ENCODE measurements at places on chromosomes 7 and 10.

DNA sequence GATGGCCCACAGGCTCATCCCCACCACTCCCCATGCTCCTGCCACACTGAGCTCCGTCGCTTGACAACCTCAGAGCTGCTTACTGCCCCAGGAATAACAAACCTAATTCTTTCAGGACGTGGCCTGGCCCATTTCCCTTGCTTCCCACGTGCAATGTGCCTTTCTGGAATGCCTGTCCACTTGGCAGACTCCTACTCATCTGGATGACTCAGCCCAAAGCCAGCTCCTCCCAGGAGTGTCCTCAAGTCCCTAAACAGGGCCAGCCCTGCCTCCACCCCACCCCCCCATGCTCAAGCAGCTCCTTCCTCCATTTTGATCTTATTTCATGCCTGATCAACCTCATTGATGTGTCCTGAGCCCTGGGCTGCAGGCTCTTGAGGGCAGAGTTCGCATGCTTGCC lies 164.9 kb upstream of the RNF32 start:
- no peak for DNase-seq

DNA sequence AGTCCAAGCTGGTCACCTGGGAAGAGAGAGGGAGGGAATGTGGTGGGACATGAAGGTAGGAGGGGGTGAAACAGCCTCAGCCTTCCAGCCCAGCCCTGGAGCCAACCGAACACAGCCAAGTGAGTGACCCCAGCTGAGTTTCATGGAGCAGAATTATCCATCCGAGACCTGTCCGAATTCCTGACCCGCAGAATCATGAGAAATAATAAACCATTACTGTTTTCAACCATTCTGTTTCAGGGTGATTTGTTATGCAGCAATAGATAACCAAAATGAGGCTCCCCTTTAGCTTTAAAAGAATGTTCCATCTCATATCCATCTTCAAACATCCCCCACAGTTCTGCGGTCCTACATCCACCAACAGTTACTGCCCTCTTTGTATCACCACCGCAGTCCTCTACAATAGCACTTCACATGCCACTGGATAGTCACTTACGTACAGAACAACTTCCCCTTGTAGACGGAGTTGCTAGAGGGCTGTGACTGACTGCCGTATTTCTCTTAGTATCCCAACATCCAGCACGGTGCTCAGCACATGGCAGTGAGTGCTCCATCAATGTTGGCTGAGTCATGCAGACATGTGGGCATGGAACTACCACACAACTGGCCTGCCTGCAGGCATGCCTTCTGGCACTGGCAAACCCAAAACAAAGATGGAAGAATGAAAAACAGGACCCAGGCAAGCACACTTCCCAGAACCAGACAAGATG lies 18.5 kb downstream of the KIAA1549 start:
- DNase-seq = no peak

DNA sequence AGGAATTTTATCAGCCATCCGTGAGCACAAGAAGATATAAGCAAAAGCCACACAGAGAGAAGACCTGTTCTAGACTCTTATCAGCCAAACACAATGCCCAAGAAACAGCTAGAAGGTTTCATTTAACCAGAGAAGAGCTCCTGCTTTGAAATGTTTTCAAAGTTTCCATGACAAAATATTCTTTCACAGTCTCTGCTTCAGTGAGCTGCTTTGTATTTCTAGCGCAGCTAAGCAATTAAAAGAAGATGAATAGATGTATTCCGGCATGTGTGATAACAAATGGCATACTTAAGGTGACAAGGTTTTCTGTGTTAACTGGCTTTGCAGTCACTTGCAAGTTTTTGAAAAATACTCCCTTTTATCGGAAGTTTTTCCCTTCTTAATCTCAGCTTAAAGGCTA lies 78.9 kb upstream of the NXPH1 start:
- no peak for DNase-seq

DNA sequence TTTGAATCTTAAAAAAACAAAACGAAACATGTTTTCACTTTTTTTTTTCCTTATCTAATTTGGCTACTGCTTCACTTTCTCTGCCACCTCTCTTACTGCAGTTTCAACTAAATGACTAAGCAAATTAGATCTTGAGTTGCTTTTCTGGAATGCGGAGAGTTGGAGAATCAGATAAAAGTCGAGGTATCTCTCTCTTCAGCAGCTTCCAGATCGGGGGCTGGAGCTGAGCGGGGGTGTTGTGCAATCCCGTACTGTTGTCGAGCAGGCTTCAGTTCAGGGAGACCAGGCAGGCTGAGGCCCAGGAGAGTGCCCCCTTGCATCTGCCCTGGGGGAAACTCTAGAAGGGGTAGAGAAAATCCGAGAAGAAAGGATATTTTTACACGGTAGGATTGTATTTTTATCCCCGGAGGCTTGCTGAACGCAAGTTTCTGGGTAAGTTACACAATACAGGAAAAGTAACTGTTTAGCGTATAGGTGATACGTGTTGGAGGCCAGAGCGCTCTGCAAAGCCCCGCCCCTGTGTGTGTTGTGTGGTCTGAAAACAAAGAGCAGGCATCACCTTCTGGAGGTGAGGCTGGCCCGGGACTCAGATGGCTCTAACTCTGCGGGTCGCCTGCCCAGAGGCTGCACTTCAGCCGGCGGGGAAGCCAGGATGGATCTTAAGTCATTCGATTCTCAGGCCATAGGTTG lies 116.6 kb downstream of the KLF6 start:
- DNase-seq = no peak

- DNase-seq = no peak
Measured at GRCh38 chr7:39703144-39703543, 79.8 kb downstream of the RALA start.

- no peak for DNase-seq
Measured at GRCh38 chr10:128614802-128615553, 488.8 kb upstream of the MKI67 start.

DNA sequence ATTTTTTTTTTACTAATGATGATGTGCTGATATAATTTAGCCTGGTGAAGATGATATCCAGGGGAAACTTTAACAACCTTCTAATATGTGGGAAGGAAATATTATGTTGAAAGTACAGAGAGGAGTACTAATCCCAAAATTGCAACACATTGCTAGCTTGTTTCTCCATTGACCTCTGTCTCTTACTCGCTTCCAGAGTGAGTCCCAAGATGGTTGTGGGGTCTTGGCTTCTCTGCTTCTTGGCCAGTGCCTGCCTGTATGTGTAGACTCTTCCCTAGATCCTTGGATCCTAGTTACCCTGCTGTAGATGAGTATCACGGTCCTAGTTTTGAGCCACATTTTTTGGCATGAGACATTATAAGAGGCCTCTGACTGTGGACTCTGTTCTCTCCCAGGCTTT lies 17.5 kb downstream of the BMPER start:
- DNase-seq = no peak

GRCh38 chr7:130893441-130893894 lies 159.5 kb upstream of the KLF14 start:
- no peak for DNase-seq

GRCh38 chr10:66167816-66168215 lies 758.0 kb upstream of the LRRTM3 start:
- no peak for DNase-seq

- no peak for DNase-seq
Measured at GRCh38 chr7:94367949-94368348, 26.7 kb upstream of the COL1A2 start.

- DNase-seq = no peak
Measured at GRCh38 chr7:42833411-42833810, 78.5 kb downstream of the C7orf25 start.

- peak; percentile 15 for DNase-seq
Measured at GRCh38 chr7:154746571-154747360, 256.2 kb downstream of the PAXIP1 start.

GRCh38 chr7:108227366-108227765 lies 97.2 kb upstream of the LAMB4 start:
- DNase-seq = no peak

GRCh38 chr7:94980418-94981142 lies 73.2 kb downstream of the PPP1R9A start:
- no peak for DNase-seq

DNA sequence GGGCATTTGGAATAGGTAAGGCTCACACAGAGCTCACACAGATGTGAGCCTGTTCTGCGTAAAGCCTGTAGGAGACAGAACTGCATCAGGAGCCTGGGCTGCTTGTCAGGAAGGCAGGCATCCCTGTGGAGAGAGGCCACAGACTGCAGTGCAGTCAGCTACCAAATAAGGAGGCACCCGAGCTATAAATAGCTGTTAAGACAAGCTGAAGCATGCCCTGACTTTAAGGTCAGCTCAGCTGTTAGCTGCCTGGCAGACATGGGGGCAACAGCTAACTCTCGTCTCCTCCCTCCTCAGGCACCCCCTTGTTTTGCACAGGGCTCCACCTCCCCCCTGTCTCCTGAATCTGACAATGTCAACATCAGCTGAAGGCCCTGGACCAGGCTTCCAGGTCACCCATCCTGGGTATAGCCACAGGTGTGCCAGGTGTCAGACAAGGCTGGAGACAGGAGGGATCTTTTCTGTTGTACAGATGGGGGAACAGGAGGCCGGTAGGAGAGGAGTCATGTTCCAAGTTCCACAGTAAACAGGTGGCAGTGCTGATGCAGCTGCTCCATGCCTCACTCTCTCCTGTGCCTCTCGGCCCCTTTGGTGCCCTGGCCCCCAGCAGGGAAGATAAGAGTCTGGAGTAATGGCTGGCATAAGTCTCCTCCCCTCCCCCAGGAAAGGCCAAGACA lies 27.6 kb upstream of the MKRN1 start:
- DNase-seq = peak; percentile 49

DNA sequence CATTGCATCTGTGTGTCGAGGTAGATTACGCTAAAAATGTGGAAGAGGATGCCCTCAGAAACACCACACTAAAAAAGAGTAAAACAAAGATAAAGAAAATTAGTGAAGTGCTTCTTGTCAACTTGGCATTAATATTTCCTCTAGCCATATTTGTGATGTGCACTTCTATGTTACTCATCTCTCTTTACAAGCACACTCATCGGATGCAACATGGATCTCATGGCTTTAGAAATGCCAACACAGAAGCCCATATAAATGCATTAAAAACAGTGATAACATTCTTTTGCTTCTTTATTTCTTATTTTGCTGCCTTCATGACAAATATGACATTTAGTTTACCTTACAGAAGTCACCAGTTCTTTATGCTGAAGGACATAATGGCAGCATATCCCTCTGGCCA lies 79.0 kb upstream of the SCIN start:
- DNase-seq = no peak

- no peak for DNase-seq
Measured at GRCh38 chr7:155215576-155216325, 81.9 kb upstream of the INSIG1 start.

DNA sequence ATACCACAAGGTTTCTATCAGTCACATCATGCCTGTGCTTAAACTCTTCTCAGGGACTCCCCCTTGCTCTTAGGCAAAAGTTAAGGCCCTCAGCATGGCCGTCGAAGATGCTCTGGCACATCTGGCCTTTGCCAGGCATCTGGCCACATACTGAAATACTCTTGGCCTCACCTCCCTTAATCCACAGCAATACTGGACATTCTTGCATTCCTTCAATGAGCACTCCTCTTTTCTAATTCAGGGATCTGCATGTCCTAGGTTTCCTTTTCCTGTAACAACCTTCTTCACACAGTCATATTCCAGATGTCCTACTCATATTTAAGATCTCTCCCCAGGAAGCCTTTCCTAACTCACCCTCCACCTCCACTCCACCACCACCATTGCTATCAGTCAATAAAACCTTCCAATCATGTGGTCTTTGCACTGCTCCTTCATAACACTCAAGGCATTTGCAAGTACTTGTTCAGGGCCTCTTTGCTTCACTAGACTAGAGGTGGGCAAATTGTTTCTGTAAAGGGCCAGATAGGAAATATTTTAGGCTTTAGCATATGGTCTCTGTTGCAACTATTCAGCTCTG lies 216.6 kb downstream of the KCNMA1 start:
- DNase-seq = no peak

DNA sequence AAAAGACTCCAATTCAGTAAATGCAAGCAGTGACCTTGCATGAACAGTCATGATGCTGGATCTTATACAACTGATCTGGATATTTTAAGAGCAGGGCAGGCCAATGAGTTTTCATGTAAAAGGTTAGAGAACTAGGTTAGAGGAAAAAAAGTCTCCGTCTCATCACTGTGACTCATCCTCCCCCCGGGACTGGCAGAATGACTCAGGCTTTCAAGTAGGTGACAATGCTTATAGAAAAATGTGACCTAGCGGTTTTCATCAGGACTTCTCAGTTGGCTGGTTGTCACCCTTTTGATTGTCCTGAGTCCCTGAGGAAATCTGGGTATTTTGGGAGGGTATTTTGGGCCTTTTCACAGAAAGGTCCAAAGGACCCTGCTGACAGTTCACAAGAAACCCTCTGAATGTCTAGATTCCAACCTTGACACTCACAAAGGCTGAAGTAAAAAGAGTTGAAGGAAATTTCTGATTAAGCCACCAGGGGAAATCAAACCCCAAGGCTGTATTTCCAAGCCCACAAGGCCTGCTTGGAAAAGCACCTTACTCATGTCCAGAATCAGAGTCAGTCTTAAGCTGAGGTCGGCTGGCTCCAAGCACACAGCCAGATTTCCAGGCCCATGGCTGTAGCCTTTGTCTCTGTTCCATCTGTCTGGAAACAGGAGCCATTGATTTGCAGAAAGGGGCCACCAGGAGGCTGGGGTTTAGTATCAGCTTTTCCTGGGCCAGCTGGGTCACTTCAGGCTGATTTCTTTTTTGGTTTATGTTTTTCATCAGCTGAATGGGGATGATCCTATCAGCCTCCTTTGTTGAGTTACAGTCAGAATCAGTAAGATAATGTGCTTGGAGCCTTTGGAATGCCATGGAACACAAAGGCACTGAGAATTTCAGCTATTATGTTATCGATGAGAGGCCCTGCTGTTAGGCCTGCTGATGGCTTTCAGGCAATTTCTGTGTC lies 226.4 kb upstream of the HABP2 start:
- no peak for DNase-seq

- DNase-seq = peak; percentile 34
Measured at GRCh38 chr10:27446091-27446918, 57.8 kb upstream of the RAB18 start.

DNA sequence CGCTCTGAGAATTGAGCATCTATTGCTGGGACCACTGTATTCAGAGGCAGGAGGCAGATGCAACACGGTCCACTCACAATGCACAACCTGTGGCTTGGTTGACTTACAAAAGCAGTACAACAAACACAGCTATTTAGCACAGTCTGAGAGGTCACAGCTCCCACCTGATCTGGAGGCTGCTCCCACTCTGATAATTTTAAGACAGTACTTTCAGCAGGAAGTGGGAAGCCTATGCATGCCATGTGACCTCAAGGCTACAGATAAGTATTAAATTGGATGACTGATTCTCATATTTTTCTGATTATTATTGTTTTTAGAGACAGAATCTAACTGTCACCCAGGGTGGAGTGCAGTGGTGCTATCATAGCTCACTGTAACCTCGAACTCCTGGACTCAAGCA lies 659.3 kb downstream of the PARD3 start:
- no peak for DNase-seq

DNA sequence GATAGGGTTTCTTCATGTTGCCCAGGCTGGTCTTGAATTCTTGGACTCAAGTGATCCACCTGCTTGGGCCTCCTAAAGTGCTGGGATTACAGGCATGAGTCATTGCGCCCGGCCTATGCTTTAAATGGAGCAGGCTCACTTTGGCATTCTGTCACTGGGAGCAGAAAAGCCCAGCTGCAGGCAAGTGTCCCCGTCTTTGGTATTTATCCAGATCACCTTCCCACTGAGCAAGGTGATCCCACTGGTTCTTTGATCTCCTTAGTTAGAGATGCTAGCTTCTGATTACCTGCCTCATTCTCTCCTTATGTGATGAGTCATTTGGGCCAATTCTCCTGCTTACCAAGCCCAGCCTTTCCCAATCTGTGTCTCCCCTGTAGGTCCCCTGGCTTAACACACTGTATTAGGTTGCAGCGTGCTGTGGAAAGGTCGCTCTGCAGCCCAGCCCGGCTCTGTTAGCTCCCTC lies 39.3 kb downstream of the SPDYE5 start:
- DNase-seq = no peak

Measured in LNCaP clone FGC (cell line).